ENCODE measurements at places on chromosomes 4 and X. TPM values are rescaled to one million over a fixed set of nuclear protein-coding genes. Genes with fewer than 3 reads are reported as not detected.

DNA sequence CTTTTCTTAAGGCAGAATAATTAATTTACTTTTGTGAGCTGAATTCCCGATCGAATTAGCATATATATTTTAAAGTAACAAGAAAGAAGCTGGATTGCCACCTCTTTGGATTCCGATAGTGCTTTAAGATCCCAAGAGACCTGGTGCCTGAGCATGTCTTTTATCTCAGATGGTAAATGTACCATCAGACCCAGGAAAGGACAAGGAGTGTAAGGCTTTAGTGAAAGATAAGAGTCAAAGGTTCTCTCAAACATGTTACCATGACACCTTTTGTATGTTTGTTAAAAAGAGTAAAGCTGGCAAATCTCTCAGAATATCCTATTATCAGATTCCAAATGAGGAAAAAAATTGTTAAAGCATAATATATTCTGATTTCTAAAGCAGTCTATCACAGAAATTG is 198.8 kb downstream of the PPP3CA start:
- H3K36me3 ChIP-seq, result no peaks in the 10 kb centered on the region
- H3K4me1 ChIP-seq, result peaks cover 6% of the 10 kb centered on the region
- no peak for DNase-seq
- no peak overlapping the region for H3K27ac ChIP-seq
- no peak overlapping the region for H3K4me3 ChIP-seq

Gene AMELX
- total RNA-seq, result not detected

GRCh38 chr4:139568206-139568955 is 12.4 kb upstream of the SETD7 start:
- H3K4me1 ChIP-seq, result peaks cover 8% of the 10 kb centered on the region
- DNase-seq, result peak; percentile 56
- H3K36me3 ChIP-seq, result no peaks in the 10 kb centered on the region
- H3K4me3 ChIP-seq, result no peak overlapping the region

Gene MAP3K15
- total RNA-seq, result 2.5 TPM

DNA sequence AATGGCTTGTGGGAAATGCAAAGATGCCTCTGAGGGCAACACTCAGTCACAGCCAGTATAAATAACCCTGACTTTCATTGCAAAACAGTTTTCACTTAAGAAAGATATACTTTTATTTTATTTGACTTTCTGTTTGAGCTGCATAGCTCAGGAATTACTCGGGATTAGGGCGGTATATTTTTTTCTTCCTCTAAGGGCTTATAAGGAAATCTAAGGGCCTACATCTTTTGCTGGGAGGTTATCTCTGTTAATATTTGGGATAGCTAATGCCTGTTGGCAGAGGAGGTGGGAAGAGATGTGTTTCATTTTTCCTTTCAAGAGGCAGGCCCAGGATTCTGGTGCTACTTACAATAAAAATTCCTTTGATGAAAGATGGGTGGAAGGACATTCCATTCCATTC is 28.8 kb upstream of the EGFL6 start:
- H3K27ac ChIP-seq, result no peak overlapping the region
- no peaks in the 10 kb centered on the region for H3K27me3 ChIP-seq
- no peaks in the 10 kb centered on the region for H3K36me3 ChIP-seq

Gene UGT2B17
- total RNA-seq, result 0.24 TPM

Data from testis (tissue), 5 donors.